ENCODE measurements at places on chromosomes 2 and 18.

- DNase-seq: no peak
Observed at GRCh38 chr2:137872577-137872976, 91.7 kb upstream of the HNMT start.

DNA sequence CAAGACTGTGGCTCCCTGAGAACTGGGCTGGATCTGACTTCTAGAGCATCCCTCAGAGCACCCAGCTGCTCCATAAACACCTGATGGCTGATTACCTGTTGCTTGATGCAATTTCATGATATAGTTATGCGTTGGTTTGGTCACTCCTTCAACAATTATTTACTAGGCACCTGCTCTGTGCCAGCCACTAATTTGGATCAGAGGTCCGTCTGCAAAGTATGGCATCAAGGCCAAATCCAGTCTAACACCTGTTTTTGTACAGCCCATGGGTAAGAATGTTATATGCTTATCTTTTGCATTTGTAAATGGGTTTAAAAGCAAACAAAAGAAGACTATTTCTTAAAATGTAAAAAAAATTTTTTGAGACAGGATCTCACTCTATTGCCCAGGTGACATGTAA, 348.2 kb downstream of the ALK start:
- DNase-seq: no peak

DNA sequence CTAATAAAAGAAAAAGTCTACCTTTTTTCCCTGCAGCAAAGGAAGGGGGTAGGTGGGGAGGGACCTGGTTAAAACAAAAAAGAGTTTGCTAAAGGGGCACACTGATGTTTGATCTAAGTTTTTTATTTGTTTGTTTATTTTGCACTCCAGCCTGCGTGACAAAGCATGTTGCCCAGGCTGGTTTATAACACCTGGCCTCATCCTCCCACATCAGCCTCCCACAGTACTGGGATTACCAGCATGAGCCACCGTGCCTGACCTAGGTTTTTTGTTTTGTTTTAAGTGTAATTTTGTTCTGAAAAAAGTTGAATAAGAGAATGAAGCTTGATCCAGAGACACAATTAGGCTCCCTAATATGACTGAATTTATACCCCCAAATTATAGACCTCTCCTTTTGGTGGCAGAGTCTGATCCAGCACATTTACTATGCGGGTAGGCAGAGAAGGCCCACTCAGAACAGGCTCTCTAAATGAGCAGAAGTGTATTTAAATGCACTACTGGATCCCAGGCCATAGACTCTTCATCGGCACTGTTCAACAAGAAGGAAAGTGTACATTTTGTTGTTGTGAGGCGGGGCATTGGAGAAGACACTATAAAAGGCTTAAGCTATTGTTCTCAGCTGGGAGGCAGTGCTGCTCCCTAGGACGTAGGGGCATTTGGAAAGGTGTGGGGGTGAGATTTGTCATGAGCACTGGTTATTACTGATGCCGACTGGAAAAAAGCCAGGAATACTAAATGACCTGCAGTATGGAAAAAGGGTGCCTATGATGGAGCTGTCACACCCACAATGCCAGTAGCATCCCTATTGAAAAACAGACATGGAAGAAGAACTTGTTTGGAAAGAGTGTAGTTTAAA, 32.4 kb downstream of the MRPS9 start:
- no peak for DNase-seq

DNA sequence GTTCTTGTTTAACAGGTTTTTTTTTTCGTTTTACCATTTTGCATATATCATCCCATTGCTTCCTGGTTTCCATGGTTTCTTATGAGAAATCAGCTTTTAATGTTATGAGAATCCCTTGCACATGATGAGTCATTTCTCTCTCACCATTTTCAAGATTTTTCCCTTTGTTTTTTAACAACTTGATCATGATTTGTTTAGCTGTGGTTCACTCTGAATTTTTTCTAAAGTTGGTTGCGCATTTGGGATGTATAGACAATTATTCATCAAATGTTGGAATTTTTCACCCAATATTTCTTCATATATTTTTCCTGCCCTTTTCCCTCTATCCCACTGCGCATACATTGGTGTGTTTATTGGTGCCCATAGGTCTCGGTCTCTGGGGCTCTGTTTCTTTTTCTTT, 42.4 kb upstream of the BIN1 start:
- no peak for DNase-seq

- no peak for DNase-seq
Observed at GRCh38 chr2:104434318-104434792, 419.6 kb upstream of the POU3F3 start.

DNA sequence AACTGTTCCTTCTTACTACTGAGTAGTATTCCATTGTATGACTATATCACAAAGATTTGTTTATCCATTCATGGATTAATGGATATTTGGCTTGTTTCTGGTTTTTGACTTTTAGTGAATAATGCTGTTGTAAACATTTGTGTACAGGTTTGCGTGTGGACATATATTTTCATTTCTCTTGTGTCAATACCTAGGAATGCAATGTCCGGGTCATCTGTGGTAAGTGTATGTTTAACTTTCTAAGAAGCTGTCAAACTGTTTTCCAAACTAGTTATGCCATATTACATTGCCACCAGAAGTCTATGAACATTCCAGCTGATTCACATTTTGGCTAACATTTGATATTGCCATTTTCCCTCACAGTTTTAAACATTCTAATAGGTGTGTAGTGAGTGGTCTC, 29.1 kb upstream of the SLC16A14 start:
- no peak for DNase-seq

- DNase-seq: peak; percentile 71
Observed at GRCh38 chr2:102806250-102806837, 44.5 kb downstream of the TMEM182 start.

DNA sequence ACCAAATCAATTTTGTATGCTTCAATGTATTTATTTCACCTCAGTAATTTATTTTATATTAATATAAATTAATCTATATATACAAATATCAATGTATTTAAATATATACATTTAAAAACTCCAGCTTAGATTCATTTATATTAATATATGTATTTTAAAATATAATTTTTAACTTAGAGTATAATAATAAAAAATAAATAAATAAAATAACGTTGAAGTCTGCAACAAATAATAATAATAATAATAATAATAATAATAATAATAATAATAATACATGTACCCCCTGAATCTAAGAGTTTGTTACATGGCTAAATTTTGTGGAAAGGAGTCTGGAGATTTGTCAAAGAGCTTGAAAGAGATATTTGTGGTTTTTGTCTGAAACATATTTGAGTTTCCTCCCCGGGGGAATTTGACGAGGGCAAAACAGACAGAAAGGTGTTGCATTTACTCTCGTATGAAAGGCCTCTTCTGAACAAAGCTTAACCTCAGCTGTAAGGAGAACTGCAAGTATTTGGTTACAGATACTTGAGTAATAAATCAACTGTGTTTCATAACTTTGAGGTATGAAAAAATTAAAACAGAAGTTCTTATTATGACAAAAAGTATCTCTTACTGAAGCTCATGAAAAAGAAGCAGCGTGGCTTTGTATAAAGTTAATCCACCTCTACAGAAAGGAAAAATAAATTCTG, 93.4 kb downstream of the CDH19 start:
- DNase-seq: no peak

Data from neural crest cell (in vitro differentiated cells).